ENCODE measurements at places on chromosomes 12 and 14.

- no peak for DNase-seq
Measured at GRCh38 chr12:117210266-117210918, 20.1 kb upstream of the FBXO21 start.

- DNase-seq = no peak
Measured at GRCh38 chr12:41537522-41537921, 349.4 kb downstream of the PDZRN4 start.

- DNase-seq = no peak
Measured at GRCh38 chr12:58906917-58907316, 13.4 kb downstream of the LRIG3 start.

DNA sequence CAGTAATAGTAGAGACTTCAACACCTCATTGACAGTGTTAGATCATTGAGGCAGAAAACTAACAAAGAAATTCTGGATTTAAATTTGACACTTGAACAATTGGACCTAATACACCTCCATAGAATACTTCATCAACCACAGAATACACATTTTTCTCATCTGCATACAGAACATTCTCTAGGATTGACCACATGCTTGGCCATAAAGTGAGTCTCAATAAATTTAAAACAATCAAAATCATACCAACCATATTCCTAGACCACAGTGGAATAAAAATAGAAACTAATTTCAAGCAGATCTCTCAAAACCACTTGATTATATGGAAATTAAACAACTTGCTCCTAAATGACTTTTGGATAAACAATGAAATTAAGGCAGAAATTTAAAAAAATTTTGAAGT, 82.3 kb downstream of the SLC38A4 start:
- DNase-seq = no peak

GRCh38 chr12:106418970-106419369, 61.4 kb downstream of the POLR3B start:
- no peak for DNase-seq

- DNase-seq = no peak
Measured at GRCh38 chr12:131487388-131488124, 223.3 kb upstream of the SFSWAP start.

- no peak for DNase-seq
Measured at GRCh38 chr14:103341250-103342129, 7.5 kb downstream of the EIF5 start.

DNA sequence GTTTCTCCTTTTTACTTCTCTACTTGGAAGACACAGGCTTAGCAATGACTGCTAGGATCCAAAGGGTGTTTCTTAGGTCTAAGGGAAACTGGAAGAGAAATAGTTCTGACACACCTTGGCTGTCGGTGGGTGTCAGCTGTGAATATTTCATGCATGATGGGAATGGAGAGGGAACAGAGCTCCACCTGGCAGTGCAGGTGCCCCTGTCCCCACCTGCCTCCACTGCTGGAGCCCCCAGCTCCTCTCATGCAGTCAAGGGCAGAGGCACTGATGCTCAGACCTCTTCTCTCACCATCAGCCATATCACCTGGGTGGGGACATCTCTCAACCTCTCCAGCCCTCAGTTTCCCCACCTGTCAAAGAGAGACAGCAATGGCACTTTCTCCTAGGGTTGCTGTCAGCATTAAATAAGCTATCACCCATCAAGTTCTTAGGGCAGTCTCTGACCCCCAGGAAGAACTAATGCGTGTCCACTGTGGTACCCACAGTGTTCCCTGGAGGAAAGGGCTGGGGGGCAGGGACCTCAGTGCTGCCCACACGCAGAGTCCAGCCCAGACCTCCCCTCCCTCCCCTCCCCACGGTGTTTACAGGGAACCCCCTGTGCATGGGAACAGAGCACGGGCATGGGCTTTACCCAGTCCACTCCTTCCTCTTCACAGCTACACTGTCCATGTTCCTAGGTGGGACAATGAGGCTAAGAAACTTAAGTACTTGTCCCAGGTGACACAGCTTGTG, 69.1 kb downstream of the C14orf132 start:
- no peak for DNase-seq

DNA sequence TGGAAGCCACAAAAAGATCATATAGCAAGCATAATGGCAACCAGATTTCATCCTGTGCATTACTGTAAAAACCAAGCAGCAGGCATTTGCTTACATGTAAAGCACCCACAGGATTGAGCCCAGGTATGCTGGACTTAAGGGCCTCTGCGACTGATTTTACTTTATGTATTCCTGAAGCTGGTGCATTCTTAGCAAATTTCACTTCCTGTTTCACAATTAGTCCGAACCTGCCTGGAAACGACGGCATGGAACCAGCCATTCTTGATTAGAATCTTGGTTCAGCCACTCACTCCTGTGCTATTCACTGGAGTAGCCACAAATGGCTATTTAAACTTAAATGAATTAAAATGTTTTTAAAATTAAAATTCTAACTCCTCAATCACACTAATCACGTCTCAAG, 239.2 kb downstream of the NUAK1 start:
- no peak for DNase-seq

DNA sequence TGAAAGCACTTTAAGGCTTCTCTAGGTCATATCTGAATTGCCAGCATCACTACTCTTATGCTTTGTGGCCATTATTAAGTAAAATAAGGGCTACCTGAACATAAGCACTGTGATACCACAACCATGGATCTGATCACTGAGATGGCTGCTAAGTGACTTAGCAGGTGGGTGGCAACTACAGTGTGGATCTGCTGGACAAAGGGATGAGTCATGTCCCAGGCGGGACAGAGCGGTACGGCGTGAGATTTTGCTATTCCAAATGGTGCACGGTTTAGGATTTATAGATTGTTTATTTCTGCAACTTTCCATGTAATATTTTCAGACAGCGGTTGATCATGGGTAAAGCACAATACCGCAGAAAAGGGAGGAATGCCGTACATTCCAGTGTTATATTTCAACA, 39.4 kb downstream of the MLXIP start:
- DNase-seq = no peak

GRCh38 chr12:55997535-55997859, 421 bp downstream of the SUOX start:
- DNase-seq = no peak

DNA sequence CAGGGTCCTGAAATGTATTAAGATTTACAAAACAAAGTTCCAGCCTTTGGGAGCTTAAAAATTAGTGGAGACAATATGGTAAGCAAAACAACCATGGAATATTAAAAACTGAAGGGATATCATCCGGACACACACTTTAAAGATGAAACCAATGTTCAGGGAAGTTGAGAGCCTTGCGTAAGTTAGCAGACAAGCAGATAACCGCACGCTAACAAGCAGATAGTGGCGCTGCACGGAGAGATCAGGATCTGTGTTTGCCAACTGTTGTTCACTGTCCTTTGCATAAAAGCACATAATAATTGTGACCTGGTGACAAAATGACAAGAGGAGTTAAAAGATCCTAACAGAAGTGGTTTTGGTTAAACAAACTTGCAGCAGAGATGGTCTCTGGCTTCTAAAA, 14.3 kb upstream of the TMEM229B start:
- DNase-seq = no peak

All from natural killer cell (primary cell).